Right cardiac atrium (tissue), 5 donors: ENCODE measurements at places on chromosomes 6 and 20. TPM values are rescaled to one million over a fixed set of nuclear protein-coding genes. Genes with fewer than 3 reads are reported as not detected.

Gene WFDC10B
- total RNA-seq: not detected

Gene EYA2
- 1.6 TPM for total RNA-seq

Gene COL9A1
- total RNA-seq: 1.9 TPM

Gene SLC17A4
- total RNA-seq: not detected

Gene MED23
- total RNA-seq: 12.1 TPM

Gene ENTPD6
- total RNA-seq: 125 TPM

Gene TAPBP
- 85.1 TPM for total RNA-seq

Gene SCUBE3
- total RNA-seq: 0.71 TPM

Gene OR2B6
- total RNA-seq: not detected

Gene CTCFL
- total RNA-seq: not detected

Gene CSNK2B
- 119 TPM for total RNA-seq

Gene IPCEF1
- 1.1 TPM for total RNA-seq

Gene C6orf89
- 83.0 TPM for total RNA-seq

DNA sequence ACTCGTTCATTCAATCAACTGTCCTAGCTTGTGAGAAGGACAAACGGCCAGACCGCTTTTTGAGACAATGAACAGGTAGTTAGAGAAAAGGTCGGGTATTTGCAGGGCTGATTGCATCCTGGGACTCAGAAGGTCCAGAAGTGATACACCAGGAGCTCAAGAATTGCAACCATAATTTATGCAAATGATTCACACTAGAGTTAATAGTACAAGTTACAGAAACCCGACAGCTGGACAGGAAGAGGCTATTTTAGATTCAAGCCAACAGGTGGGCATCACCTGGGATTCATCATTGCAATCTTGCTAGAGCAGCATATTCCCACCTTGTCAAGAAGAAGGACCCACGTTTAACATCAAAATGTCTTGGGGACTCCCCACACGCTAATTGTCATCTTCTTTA is 83.5 kb downstream of the TNFAIP3 start:
- DNase-seq: no peak

- DNase-seq: peak; percentile 65
These were observed 660 bp upstream of the TFB1M start for GRCh38 chr6:155314773-155315515.

DNA sequence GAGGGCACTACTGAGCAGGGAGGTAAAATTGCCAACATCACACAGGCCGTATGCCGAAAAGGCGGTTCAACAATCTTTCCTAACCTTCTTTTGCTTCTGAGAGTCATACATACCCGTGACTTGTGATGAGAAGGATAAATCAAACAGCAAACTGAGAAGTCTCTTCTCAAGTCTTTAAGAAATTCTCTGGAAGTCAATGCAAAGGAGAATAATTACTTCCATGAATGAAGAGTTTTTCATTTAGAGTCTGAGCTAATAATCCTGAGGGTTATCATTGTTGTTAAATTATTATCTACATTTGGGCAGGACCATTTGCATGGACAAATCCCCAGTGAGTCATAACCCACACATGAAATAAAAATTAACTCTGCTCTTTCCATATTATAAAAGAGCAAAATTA is 22.4 kb upstream of the ILRUN start:
- no peak for DNase-seq

DNA sequence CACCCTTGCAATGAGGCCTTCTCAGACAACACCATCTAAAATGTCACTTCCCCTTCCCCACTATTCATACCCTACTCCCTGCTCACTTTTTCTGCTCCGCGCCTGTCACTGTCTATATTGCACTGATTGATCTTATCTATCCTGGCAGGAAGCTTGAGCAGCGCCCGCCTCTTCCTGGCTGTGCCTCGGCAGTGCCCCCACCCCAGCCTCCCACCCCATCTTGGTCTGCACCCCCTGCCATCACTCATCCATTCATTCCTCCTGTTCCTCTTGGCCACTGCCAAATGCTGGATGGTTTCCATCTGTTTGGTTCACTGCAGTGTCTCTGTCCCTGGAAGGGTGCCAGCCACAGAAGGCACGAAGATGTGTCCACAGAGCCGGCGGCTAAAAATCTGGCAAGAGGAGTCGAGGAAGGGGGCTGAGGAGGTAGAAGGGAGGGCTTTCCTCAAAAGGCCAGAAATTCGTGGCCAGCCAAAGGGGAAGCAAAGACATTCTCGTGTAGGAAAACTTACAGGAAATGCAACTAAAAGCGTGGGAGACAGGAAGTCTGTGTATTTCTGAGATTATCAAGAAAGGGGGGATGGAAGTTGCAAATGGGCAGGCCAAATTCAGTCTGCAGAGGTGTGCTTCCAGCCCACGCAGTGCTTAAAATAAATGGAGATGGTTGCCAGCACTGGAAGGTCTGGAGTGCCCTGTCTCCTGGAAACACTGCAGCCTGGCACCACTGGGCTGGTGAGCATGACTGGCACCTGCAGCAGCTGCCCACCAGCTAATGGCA is 27.6 kb downstream of the SYNJ2 start:
- DNase-seq: peak; percentile 73

DNA sequence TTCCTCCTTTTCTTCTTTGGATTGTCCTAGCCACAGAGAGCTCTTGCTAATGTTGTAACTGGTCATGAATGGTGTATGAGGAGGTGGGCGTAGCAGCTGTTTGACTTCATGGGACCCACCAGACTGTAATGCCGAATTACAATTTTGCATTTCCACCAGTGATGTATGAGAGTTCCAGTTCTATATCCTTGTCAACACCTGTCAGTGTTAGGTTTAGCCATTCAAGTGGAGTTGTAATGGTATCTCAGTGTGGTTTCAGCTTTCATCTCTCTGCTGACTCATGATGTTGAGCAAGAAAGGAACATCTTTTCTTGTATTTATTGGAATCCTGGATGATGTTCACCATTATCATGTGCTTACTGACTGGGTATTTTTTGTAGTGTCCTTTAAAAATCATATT is 5.1 kb downstream of the IGF2R start:
- DNase-seq: no peak

GRCh38 chr20:63641146-63641791 is 12.0 kb downstream of the STMN3 start:
- DNase-seq: no peak

DNA sequence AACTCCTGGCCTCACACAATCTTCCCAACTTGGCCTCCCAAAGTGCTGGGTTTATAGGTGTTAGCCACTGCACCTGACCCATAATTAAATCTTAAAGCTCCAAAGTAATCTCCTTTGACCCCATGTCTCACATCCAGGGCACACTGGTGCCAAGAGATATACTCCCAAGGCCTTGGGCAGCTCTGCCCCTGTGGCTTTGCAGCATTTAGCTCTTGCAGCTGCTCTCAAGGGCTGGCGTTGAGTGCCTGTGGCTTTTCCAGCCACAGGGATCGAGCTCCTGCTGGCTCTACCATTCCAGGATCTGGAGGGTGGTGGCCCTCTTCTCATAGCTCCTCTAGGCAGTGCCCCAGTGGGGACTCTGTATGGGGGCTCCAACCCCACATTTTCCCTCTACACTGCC is 49.3 kb upstream of the CD2AP start:
- no peak for DNase-seq

- DNase-seq: no peak
These were observed 125.9 kb upstream of the MLIP start for GRCh38 chr6:53985366-53985765.

- DNase-seq: no peak
These were observed 54.6 kb downstream of the PCSK2 start for GRCh38 chr20:17281478-17281877.

DNA sequence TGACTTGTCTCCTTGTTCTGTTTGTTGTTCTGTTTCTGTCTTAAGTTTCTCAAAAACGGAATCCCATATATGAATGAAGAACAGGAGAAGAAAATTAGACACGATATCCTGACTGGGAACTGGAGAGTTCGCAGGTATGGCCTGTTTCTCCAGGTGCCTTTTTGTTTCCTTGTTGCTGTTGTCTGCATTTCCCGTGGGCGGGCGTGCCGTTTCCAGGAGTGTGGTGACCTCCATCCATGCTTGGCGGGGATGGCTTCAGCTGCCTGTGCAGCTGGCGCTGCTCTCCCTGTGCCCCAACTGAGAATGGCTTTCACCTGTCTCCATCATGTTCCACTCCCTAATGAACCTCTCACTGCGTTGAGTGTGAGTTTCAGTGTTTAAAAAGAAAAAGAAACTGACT is 4.4 kb downstream of the PNLDC1 start:
- DNase-seq: no peak

GRCh38 chr6:145017516-145017915 is 717.8 kb downstream of the EPM2A start:
- no peak for DNase-seq

- DNase-seq: no peak
These were observed 213.0 kb upstream of the LAMP5 start for GRCh38 chr20:9301129-9302090.

DNA sequence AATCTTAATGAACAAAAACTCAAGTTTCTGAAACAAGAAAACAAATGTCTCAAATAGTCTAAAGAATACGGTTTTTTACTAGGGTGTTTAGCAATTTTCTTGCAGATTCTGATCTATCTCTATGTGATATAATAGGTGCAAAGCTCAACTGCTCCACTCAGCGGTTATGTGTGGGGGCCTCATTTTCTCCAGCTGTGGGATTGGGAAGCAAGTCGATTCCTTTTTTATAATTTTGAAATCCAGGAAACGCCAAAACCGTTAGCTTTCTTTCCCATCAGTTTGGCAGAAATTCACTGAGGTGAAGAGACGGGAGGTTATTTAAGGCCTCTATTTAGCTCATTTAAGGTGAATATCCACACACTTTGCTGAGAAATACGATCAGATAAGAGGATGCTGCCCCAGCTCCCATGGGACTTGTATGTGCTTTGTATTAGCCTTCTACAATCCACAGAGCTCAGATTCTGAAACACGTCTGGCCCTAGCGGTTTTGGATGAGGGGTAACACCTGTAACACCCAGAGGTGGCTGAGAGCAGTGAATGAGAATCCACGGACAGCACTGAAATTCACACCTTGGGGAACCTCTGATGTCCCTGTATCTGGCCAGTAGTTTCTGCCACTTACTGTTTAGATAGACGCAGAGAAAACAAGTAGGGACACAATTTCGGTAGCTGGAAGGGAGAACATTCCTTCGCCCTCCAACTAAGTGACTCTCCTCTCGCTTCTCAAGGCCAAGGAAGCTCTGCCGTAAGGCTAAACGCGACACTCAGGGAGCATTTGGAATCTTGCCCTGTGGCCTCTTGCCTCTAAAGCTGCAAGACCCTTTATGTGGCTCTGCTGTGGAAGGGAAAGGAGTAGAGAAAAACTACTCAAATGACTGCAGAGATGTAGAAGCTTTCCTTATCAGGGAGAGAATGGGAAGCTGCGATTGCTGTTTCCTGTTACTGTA is 6.5 kb upstream of the BCAS4 start:
- no peak for DNase-seq

DNA sequence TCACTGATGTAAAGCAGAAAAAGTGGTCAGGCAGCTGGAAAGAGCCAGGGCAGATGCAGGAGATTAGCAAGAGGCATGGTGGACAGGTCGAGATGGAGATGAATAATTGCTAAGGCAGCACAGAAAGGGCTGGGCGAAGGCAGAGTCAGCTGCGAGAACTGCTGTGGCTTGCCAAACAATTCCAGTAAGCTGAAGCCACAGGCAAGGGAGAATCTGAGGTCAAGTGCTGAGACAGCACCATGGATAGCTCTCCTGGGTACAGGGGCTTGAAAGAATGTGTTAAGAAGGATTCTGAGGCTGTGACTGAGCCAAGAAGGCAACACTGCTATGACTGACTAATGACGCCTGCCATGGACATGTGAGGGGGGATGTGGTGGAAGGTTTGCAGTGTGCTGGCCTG is 220.8 kb upstream of the FOXA2 start:
- peak; percentile 49 for DNase-seq

DNA sequence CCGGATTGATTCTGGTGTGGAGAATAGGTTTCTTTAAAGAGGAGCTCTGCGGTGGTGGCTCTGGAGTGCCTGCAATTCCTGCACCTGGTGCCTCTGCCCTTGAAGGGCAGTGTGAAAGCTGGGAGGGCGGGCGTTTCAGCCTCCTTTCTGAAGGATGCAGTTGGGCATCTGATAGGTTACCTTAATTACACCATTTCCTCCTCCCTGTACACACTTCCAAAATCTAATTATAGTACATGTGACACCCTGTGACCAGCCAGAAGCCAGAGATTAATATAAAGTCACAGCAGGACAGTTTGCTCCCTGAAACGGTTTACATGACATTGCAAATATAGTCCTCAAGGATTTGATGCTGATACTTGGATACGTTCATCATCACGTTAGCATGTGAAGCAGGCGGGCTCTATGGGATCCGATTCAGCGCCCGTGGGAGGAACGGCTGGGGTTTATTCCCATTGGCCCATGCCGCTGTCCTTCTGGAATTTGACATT is 548.2 kb downstream of the QKI start:
- peak; percentile 81 for DNase-seq

GRCh38 chr6:118912646-118913045 is 18.7 kb downstream of the ASF1A start:
- no peak for DNase-seq

DNA sequence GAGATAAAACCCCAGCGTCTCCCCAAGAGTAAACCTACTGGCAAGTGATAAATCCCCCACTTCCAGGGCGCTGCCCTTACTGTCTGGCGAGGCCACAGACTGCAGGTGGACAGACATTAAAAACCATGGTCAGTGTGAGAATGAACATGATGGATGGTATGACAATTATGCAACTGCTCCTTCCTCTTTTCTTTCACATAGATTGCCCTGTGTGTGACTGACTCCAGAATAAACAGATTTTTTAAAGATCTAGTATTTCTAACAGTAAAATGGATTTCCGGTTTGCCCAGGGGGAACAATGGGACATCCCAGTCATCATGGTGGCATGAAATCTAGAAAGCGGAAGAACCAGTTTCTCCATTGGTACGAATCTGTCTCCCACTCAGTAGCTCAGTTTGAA is 153.7 kb downstream of the FOXC1 start:
- no peak for DNase-seq

DNA sequence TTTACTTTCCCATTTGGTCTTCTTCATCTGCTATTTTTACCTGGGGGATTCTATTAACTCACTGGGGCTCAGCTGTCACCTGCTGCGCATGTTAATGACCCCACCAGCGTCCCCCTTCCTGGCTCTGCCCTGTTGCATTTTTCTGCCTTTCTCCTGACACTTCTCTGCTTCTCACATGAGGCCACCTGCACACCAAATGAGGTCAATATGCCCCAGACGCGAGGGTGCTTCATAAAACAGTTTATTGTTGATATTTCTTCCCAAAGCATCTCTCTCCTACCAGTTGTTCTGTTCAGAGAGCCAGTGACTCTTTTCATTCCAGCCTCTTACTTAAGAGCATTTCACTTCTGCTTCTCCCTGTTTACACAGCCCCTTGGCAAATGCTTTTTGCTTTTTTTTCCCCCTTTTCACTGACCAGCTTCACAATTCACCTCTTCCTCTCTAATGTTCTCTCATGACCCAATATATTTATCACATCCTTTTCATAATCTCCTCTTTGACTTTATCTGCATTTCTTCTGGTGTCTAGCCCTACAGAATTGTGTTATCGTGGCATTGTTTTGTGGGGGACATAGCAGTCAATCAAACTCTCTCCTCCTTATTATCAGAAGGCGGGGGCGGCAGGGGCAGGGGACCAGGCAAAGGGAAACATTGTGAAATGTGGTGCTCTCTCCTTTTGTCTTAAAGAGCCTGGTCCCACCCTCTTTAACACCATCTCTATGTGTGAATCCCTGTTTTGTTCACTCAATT is 545.8 kb upstream of the CITED2 start:
- DNase-seq: peak; percentile 24

- no peak for DNase-seq
These were observed 2.0 kb downstream of the LAMP5 start for GRCh38 chr20:9516234-9516871.
